ENCODE measurements at places on chromosomes 3 and 15. TPM values are rescaled to one million over a fixed set of nuclear protein-coding genes. Genes with fewer than 3 reads are reported as not detected.
A peak's percentile ranks its signal among the peaks of the same experiment; 100 is the strongest.

Gene AVEN
- total RNA-seq, result 7.1 TPM

DNA sequence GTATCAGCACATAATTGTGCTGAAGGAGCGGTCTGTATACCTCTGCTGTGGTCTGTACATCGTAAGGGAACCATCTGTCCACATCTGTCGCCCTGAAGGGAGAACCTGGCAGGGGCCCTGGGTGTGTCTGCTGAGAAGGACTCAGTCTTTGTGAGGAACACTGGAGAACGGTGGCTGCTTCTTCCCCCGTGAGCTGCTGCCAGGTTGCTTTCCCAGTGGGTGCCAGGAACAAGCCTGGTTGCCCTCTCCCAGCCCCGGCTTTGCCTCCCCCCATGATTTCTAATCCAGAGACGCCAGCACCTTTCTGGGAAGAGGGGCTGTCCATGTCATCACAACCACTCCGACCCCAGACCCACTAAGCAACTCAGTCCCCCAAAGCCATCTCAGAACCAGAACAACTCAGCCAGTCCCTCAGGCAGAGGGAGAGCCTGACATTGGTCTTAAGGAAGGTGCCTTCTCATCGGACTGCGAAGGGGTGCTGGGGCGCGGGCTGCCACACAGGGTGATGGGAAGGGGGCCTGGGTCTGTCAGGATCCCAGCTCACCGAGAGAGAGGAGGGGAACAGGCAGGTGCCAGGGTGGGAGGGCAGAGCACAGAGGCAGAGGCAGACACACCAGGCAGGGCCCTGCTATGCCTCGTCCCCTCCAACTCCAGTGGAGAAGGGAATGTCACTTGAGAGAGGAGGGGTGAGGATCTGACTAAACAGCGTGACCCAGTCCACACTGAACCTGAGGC, 8.5 kb downstream of the TNK2 start:
- DNase-seq, result no peak

Gene MLF1
- total RNA-seq, result 16.9 TPM

GRCh38 chr15:59662260-59662659, 4.9 kb upstream of the GTF2A2 start:
- DNase-seq, result no peak

- peak; percentile 80 for DNase-seq
Measured at GRCh38 chr3:143674100-143674968, 173.9 kb downstream of the SLC9A9 start.

DNA sequence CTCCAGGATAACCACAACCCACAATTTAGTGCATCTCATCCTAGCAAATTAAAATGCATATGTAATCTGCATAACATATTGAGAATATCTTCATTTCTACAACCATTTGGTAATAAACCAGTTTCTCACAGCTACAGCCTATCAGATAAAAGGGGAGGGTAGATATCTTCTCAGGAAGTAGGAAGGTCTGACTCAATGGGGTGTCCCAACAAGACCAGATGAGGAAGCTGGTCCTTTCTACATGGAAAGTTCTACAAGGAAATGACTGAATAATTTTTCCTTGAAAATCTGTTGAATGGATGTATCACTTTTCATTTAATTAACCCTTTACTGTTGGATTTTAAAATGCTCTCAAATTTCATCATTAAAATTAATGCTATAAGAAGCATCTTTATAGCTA, 17.4 kb upstream of the TMPRSS7 start:
- DNase-seq, result no peak

- no peak for DNase-seq
Measured at GRCh38 chr3:69209413-69209812, 87.0 kb upstream of the LMOD3 start.

DNA sequence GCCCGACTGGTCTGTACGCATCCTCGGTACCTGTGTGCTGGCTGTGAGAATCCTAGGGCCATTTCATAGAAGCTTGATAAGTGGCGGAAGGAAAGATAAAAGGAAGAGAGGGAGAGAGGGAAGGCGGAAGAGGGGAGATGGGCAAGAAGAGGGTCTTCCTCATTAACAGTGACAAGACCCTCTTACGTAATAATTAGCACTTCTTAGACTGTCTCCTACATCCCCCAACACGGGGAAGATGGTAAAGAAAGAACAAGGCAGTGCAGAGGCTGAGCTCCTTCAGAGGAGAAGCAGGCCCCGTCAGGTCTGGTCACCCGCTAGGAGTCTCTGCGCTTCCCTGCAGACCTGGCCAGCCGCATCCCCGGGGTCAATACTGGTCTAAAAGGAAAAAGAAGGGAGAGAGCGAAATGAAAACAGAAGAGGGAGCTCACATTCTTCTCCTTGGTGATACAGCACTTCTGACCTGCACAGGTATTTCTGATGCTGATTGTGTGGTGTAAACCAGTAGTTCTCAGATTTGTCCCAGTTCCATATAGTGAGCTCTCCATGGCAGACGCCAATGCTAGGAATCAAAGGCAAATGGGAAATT, 19.0 kb upstream of the FAM240A start:
- DNase-seq, result no peak

- DNase-seq, result no peak
Measured at GRCh38 chr15:29736744-29737020, 85.6 kb downstream of the TJP1 start.

Gene GOLGA8T
- total RNA-seq, result not detected

GRCh38 chr3:150094150-150094933, 123.6 kb upstream of the PFN2 start:
- DNase-seq, result no peak

DNA sequence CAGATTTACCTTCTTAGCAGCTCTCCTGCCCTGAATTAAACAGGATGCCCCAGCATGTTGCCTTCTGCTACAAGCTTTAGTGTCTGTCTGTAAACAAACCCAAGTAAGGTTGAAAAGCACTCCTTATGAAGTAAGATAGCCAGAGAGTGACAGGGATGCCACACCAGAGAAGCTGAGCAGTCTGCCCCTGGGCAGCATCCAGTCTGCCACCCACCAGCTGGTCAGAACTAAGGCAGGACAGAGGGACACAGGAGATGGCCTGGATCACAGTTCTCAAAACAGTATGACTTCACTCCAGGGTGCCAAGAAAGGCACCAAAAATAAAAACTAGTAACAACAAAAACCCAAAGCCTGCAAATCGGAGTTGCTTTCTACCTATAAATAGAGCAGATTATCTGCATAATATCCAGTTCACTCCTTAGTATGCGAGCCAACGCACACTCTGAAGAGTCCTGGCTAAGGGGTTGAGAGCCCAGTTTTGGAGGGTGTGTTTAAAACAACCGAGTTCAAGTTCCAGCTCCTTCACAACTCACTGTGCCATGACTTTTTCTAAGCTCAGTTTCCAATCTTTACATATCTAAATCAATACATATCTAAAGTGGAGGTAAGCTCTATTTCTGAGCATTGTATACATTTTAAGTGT, 198.9 kb downstream of the KCNMB2 start:
- DNase-seq, result no peak

Gene RTP3
- total RNA-seq, result not detected

DNA sequence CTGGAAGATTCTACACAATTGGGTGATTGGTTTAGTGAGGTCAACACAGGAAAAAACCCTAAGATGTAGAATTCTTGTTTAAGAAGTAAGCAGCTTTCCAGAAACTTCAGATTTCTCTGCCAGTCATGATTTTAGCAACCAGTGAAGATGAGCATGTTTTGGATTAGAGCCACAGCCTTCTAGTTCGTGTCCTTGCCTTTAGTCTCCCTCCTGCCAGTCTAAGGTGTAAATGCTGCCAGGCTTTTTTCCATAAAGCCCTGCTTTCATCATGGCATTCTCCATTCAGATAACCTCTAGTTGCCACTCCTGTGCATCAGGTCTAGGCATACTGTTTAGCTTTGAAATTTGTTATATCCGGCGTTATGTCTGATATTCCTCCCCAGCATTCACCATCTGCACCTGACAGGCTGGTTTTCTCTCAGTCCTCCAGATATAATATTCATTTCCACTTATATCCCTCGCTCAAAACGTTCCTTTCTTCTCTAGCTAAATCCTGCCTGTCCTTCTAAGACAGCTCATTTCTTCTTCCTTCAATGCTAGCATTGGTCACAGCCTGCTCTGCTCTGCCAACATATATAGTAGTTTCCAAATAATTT, 37.4 kb downstream of the SYN2 start:
- DNase-seq, result no peak

DNA sequence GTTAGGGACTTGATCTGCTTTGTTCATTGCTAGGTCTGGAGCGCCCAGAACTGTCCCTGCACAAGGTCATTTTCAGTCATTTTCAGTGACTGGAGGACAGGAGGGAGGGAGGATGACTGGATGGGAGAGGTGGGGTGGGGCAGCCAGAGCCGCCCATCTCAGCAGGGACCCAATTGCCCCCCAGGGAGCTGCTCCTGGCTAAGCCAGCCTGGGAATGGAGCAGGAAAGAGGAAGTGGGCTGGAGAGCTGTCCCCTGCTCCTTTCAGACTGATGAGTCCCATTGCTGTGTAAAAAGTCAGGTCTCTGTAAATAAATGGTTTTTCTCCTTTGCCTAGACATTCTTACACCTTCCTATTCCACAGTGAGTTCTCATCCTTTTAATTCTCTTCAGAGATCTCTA, 98.4 kb upstream of the RAD18 start:
- no peak for DNase-seq

DNA sequence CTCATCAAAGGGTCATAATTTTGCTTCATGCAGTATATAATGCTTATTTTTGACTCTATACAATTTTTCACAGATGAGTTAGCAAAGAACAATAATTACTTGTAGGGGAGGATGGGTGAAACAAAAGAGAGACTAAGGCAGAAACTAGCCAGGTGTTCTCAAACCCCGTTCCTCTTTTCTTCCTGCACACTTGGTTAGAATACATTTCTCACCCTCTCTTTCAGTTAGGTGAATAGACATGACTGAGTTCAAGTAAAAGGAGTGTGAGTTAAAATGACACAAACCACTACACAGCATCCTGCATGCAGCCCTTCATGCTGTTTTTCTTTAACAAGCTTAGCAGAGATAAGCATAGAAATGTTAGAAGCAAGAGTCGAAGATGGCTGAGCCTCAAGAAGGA, 922.2 kb downstream of the TBL1XR1 start:
- no peak for DNase-seq

DNA sequence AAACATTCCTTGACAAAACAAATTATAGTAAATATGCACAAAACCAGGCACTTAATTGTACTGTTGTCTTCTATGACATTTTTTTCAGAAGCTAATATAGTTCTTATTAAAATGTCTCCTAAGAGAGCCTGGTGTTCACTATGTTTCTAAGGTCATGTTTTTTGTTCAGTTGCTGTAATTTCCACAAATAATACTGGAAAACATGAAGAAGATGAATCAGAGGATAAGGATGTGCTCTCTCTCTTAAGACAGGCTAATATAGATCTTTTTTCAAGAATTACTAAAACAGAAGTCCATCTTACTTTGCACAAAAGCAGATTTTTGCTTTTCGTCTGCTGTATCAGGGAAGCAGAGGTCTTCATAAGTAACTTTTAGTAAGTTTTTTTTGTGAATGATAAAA, 823.0 kb upstream of the NECTIN3 start:
- DNase-seq, result no peak

DNA sequence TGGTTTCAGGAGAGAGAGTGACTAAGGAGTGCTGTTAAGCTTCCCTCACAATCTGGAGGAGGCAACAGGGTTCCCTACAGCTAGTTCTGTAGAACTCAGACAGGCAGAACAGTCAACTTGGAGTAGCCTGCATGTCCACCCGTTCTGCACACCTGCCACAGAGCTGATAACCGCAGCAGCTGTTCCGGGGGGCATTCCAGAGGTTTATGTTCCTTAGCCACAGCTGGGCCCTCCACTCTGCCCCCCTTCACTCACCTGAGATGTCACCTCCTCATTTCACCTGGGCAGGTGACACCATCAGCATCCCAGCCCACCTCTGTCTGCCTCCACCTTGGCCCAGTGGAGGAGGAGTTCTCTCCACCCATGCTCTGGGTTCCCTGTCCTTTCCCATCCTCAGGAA, 22.6 kb downstream of the XYLB start:
- no peak for DNase-seq

Gene PLXNB1
- 224 TPM for total RNA-seq

DNA sequence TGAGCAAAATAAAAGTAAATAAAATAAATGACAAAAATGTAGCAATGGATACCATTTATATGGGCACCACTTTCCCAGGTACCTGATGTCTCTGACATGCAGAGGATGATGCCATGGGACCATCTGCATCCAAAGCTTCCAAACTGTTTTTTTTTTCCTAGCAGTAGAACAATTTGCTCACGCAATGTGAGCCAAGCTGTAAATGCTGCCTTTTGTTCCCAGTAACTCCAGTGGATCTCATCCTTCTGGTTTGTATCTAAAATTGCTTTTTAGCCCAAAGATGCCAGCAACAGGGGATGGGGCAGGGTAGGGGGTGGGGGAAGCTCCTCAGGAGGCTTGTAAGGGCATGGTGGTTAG, 32.7 kb downstream of the SLC12A8 start:
- DNase-seq, result no peak

DNA sequence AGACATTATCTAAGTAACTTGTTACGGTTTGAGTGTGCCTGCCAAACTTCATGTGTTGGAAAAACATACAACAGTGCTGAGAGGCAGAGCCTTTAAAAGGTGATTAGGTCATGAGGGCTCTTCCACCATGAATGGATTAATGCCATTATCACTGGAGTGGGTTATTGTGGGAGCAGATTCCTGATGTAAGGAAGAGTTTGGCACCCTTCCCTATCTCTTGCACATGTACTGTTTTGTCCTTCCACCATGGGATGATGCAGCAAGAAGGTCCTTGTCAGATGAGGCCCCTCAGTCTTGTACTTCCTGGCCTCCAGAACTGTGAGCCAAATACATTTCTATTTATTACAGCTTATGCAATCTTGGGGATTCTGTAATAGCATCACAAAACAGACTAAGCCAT, 413.9 kb downstream of the EPHA3 start:
- DNase-seq, result no peak

GRCh38 chr3:159974-160373, 36.6 kb upstream of the CHL1 start:
- DNase-seq, result no peak

GRCh38 chr3:82707035-82707434, 945.6 kb upstream of the GBE1 start:
- peak; percentile 33 for DNase-seq

DNA sequence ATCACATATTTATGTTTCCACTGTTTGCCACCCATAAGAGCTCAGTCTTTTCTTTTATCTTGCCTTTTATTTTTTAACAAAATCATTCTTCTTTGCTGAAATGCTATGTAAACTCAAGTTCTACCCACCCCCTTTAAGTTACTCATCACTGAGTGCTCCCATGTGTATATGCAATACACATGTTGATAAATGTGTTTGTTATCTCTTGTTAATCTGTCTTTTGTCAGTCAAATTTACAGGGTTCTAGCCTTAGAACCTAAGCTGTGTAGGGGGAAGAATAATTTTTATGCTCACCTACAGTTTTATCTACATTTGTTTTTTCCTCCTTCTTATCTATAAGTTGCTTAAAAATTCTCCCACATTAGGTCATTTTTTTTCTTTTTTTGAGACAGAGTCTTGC, 1195.9 kb downstream of the ROBO2 start:
- no peak for DNase-seq

DNA sequence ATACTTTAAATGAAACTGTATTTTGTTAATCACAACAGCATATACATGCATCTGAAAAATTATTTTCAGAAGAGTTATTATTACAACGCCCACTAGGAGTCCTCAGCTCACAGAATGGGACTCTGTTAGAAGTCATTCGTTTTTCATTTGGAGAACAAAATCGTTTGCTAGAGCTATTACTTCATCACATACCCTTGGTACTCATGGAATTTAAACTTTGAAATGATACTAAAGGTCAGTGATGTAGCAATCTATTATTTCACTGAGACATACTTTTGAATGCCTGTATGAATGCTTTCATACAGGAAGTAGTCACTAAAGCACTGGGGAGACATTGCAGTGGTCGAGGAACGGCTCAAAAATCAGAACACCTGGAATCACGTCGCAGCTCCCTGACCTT, 198.1 kb downstream of the MBNL1 start:
- DNase-seq, result no peak

Measured in kidney (tissue), 22 donors.